ENCODE measurements at places on chromosomes 11 and 22. TPM values are rescaled to one million over a fixed set of nuclear protein-coding genes. Genes with fewer than 3 reads are reported as not detected.
A peak's percentile ranks its signal among the peaks of the same experiment; 100 is the strongest.

Gene TYR
- total RNA-seq: not detected

Gene ALDH3B2
- total RNA-seq: not detected

Gene DEPDC7
- 0.17 TPM for total RNA-seq

Gene CHRM1
- not detected for total RNA-seq

Gene APLNR
- 19.6 TPM for total RNA-seq

Gene P2RX3
- not detected for total RNA-seq

Gene SIAE
- total RNA-seq: 20.8 TPM

Gene OR10A5
- total RNA-seq: not detected

Gene BCO2
- total RNA-seq: 0.68 TPM

Gene FAT3
- total RNA-seq: 0.37 TPM

DNA sequence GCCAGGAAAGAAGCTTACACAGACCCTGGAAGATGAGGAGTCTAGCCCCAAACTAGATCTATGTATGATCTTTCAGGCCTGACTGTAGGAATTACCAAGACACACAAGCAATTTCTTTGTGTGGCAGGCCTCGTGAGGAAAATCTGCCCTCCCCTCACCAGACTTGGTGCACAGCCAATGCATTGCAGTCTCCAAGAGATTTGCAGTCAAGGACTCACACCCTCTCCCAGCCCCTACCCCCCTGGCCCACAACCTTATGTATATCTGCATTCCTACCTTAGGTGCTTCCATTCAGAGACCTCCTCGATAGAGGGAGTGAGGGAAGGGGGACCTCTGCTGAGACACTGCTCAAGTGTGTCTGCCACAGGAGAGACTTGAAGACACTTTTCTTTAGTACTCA, 9.8 kb downstream of the OR8B12 start:
- DNase-seq: no peak

DNA sequence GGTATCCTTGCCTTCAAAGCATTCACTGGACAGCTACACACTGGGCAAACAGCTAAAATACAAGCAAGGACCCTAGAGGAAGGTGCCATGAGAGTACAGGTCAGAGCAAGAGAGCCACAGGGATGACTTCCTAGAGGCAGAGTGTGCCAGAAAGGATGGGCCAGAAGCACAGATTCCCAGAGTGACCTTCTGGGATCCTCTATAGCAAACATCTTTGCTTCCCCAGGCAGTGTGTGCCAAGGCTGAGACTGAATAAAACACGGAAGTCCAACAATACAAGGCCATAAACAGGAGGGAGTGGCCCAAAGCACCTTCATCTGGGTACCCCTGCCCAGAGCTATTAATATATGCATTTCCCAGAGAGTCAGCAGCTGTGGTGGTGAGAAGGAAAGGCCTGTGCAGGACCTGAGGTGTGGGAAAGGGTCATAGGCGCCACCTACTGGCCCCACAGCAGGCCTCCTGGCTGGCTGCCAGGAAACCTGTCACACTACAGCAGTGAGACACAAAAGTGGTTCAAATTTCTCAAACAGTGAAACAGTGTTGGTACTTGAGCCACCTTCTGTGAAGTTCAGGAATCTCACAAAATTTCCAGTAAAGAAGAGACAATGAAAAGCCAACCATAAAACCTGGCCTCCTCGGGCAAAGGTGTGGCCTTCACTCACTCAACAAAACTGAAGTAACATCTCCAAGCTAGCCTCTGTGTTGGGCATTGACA, 20.3 kb downstream of the CLPB start:
- DNase-seq: peak; percentile 90

GRCh38 chr22:19892257-19892879, 37.7 kb upstream of the GNB1L start:
- peak; percentile 73 for DNase-seq

DNA sequence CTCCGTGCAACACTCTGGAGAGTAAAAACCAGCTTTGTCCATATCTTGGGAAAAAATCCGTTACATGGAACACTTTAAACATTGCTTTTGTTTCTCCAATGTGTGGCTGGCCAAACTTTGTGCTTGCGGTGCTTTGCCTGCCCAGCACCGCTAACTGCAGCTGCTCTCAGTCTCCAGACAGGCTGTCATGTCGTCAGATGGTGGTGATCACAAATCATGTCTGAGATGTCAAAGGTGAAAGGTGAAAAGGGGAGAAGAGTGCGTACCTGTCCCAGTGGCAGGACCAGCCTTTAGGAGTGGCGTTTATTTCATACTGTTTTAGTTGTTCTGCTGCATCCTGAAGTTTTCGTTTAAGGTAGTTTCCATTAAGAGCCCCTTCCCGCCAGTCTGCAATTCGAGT, 17.1 kb upstream of the AGBL2 start:
- no peak for DNase-seq

GRCh38 chr11:16242806-16243205, 113.5 kb downstream of the SOX6 start:
- no peak for DNase-seq

DNA sequence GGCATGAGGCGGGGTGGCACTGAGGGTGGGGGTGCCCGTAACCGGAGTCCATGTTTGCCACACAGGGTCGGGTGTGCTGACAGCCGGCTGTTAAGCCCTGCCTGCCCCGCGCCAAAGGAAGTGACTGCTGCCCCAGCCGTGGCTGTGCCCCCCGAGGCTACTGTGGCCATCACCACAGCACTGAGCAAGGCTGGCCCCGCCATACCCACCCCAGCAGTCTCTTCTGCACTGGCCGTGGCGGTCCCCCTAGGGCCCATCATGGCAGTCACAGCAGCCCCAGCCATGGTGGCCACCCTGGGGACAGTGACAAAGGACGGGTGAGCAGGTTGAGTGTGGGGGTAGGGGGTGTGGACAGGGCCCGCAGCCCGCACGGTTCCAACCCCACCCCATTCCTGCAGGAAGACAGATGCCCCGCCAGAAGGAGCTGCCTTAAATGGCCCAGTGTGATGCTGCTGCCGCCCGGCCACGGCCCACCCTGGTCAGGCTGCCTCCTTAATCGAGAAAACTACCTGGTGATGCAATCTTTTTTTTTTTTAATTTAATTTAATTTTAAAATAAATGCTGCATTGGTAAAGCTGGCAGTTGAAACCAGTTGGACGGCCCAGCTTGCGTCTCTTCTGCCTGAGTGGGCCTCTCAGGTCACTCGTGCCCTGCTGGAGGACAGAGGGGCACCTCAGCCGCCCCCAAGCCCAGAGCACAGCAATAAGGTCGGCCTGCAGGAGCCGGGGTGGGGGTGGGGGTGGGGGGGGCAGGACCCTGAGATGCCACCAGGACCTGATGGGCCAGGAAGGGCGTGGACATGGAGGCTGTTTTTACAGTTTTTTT, 30.8 kb downstream of the SBF1 start:
- no peak for DNase-seq

DNA sequence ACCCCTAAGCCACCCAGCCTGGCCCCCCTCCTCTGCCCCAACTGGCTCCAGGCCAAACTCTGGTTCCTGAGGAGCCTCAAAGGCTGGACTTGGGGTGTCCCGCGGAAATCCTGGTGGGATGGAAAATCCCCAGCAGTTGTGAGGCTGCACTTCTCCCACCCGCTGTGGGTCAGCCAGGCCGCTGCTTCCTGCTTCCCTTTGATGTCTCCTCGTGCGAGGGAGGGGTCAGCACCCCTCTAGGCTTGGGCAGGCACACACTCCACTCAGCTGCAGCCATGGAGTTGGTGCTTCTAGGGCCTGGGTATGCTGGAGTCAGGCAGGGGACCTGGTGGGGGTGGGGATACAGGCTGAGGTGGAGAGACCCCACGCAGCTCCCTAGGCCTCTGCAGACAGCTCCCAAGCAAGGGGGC, 12.0 kb downstream of the KCNQ1OT1 start:
- peak; percentile 13 for DNase-seq

DNA sequence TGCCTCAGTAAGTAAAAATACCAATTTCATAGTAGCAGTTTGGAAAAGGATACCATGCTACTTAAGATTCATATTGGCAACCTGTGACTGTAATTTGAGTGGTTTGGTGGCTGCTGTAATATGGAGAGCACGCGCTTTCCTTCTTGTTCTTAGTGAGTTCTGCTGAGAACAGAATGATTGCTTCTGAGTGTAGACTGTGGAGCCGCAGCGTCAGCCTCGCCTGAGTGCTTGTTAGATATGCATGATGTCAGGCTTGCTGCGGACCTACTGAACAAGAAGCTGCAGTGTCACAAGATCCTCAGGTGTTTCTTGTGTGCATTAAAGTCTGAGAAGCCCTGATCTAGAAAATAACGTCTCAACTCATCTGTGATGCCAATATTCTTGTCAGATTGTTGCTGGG, 143.2 kb downstream of the ARHGAP42 start:
- no peak for DNase-seq

- no peak for DNase-seq
Measured at GRCh38 chr11:92642177-92642931, 327.1 kb upstream of the MTNR1B start.

DNA sequence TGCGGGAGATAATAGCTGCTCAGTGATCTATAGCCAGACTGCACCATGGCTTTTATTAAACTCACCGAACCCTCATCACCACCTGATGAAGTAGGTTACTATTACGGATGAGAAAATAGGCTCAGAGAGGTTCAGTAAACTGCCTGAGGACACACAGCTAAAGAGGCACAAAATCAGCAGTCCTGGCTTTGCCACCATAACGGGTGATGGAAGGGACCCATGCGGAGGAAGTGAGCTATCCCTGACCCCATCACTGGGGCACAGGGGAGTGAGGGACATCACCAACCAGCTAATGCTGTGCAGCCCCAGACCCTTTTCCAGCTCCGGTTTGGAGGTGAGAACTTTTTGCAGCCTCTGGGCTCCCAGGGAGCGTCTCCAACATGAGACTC, 7.3 kb upstream of the DERL3 start:
- DNase-seq: no peak

DNA sequence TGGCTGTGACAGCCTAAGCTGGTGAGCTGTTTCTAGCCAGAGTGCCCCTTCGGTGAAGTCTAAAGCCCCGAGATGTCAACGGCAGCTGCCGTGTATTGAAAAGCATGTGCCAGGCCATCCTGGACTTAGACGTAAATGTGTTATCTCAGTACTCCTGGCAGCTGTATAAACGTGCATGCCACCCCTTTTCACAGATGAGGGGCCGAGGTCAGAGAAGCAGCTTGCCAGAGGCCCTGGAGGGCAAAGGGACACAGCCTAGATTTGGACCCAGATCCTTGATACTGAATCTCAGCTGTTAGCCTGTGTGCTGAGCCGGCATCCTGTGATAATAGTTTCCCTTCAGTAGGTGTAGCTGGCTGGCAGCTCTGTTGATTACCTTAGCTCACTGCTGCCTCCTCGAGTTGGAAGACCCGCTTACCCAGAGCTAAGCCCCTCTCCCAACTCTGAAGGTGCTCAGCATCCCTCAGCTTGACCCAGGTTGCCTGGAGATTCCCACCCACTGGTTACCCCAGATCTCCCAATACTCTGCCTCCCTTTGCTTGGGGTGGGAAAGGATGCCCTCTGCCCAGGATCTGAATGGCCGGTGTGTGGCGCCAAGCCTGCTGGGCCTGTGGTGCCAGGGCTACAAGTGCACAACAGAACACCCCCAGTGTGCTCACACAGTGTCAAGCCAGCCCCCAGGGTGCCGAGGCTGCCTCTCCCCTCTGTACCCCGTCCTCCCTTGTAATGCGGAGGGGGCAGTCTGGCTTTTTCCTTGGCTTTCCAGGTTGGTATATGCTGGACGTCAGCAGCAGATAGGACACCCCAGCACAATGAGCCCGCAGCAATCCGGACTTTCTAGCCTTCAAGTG, 59.8 kb upstream of the WNT7B start:
- peak; percentile 77 for DNase-seq

GRCh38 chr11:14894657-14895598, 2.9 kb upstream of the CYP2R1 start:
- DNase-seq: peak; percentile 63

DNA sequence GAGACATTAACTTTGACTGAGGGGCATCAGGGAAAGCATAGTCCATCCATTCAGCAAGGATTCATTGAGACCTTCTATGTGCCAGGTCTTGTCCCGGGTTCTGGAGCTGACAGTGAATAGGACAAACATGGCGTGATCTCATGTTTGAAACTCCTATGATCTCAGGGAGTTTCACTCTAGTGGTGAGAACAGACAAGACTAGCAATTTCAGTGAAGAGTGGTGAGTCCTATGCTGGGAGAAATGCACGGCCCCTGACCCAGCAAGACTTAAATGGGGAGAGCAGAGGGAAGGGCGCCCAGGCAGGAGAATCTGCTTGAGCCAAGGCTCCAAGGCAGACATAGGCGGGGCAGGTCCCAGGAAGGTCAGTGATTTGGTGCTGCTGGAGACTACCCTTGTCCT, 155.7 kb downstream of the CEP164 start:
- no peak for DNase-seq

GRCh38 chr11:114764563-114764962, 86.2 kb downstream of the NXPE2 start:
- no peak for DNase-seq

GRCh38 chr11:67522844-67523555, at the start of gene CABP2:
CABP2 (minus strand) TSS chr11:67523446; CDS start chr11:67523326, 120 bp downstream.
- no peak for DNase-seq

DNA sequence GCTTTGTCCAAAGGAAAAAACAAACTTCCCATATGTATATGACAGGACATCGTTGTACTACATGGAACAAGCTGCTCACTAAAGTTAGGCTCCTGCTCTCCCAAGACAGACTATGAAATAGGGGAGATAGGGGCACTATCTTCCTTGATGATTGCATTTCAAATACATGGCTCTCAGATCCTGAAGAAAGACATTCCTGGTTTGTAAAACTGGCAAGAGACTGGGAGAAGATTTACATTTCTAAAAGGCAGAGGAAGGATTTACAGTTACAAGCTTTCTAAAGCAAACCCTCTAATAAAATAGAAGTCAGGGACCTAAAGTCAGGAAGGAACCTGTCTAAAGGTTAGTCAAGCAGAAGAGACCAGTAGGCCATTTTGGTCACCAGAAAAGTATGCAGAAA, 103.7 kb downstream of the SLC17A6 start:
- DNase-seq: no peak

DNA sequence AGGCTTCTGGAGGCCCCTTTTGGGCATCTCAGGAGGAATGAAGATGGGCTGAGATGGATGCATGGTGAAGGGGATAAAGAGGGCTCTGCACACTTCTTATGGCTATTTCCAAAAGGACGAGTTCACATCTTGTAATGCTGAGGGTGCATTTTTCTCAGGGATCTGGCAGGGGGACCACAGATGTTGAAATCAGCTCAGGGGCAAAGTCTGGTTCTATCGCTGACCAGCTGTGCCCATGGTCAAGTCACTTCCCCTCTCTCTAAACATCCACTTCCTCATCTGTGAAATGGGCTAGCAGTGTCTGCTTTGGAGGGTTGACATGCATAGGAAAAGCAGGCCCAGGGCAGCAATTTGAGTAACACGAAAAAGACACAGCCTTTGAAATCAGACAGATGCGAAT, 26.5 kb downstream of the LHFPL7 start:
- no peak for DNase-seq

Measured in dermis blood vessel endothelial cell (primary cell).